Upper lobe of right lung (tissue), 1 donor: ENCODE measurements at places on chromosomes 6 and 20. TPM values are rescaled to one million over a fixed set of nuclear protein-coding genes. Genes with fewer than 3 reads are reported as not detected.

DNA sequence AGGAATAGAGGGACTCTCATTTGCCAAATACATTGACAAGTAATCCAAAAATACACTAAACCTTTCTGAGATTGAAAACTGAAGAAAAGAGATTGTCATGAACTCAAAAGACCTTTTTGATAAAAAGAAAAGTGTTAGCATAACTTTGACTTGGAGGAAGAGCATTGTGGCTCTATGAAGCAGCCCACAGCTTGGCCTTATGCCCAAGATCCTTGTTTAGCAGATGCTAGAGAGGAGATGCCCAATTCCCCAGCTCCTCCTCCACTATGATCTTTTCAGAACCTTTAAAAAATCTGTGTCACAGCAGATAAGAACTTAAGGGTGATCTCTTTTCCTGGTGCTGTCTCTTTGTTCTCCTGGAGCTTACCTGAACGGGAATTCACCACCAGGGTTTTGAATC, 35.8 kb upstream of the IGF2R start:
- DNase-seq, result no peak
- H3K36me3 ChIP-seq, result no peaks in the 10 kb centered on the region
- peaks cover 5% of the 10 kb centered on the region for H3K4me1 ChIP-seq
- H3K27ac ChIP-seq, result no peak overlapping the region

Gene PM20D2
- total RNA-seq, result 7.1 TPM

GRCh38 chr6:36526066-36526465, 21.2 kb downstream of the STK38 start:
- H3K36me3 ChIP-seq, result peaks cover 44% of the 10 kb centered on the region
- no peaks in the 10 kb centered on the region for H3K4me1 ChIP-seq
- H3K27ac ChIP-seq, result no peak overlapping the region

DNA sequence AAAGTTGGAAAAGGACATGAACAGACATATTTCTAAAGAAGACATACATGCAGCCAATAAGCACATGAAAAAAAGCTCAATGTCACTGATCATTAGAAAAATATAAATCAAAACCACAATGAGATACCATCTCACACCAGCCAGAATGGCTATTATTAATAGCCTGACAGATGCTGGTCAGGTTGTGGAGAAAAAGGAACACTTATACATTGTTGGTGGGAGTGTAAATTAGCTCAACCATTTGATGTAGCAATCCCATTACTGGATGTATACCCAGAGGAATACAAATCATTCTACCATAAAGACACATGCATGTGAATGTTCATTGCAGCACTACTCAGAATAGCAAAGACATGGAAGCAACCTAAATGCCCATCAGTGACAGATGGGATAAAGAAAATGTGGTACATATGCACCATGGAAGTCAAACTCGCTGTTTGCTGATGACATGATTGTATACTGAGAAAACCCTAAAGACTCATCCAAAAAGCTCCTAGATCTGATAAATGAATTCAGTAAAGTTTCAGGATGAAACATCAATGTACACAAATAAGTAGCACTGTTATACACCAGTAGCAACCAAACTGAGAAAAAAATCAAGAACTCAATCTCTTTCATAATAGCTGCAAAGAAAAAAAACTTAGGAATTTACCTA, 196.8 kb downstream of the ADGB start:
- H3K4me1 ChIP-seq, result no peaks in the 10 kb centered on the region
- H3K4me3 ChIP-seq, result no peak overlapping the region
- no peaks in the 10 kb centered on the region for H3K27me3 ChIP-seq
- H3K36me3 ChIP-seq, result no peaks in the 10 kb centered on the region

Gene LAMA2
- total RNA-seq, result 42.1 TPM

DNA sequence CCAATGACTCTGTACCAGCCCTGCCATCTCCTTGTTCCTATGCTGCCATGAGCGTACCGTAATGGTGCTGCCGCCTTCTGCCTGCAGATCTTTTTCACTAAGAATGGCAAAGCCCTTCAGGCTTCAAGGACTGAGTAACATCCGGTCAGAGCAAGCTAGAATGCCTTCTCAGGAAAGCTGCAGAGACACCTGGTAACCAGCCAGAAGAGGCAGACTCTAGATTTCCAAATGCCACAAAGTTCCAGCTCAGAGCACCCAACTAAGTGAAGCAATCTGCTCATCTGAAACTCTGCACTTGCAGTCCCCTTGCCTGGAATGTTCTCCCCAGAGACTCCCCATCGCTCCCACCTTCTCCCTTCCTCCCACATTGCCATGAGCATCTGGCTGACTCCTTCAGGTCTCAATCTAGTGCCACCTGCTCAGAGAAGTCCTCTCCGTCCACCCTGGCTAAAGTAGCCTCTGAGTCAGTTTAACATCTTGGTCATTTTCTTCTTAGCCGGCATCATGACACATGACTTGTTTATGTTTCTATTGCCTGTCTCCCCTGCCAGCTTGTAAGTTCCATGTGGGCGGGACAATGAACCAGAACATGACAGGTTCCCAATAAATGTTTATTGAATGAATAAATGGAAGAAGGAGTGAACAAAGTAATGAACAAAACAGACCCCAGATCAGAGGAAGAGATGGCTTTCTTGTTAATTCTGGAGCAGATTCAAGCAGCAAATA, 6.9 kb upstream of the OCSTAMP start:
- no peaks in the 10 kb centered on the region for H3K36me3 ChIP-seq
- no peak overlapping the region for H3K4me3 ChIP-seq
- H3K27ac ChIP-seq, result no peak overlapping the region
- H3K27me3 ChIP-seq, result peaks cover 4% of the 10 kb centered on the region
- peaks cover 13% of the 10 kb centered on the region for H3K4me1 ChIP-seq
- DNase-seq, result no peak

DNA sequence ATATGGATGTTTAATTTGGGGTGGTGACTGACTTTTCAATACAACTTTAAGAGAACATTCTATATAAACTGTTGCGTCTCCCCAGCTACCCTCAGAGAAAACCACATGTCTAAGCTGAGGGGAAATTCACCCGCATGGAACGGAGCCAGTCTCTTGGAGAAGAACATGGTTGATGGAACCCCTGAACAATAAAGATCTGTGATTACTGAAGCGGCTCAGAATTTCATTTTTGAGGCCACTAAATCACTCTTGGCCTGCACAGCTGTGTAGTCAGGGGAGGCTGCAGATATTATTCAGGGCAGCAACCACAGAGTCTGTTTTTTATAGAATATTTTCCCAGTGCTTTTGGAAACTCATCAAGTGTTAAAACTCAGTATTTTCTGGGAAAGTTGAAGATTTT, 73.8 kb downstream of the EYA4 start:
- H3K27ac ChIP-seq, result no peak overlapping the region
- no peak overlapping the region for H3K4me3 ChIP-seq
- H3K27me3 ChIP-seq, result no peaks in the 10 kb centered on the region
- DNase-seq, result no peak
- no peaks in the 10 kb centered on the region for H3K36me3 ChIP-seq
- H3K4me1 ChIP-seq, result no peaks in the 10 kb centered on the region
